ENCODE measurements at places on chromosomes 5 and 9. TPM values are rescaled to one million over a fixed set of nuclear protein-coding genes. Genes with fewer than 3 reads are reported as not detected.

DNA sequence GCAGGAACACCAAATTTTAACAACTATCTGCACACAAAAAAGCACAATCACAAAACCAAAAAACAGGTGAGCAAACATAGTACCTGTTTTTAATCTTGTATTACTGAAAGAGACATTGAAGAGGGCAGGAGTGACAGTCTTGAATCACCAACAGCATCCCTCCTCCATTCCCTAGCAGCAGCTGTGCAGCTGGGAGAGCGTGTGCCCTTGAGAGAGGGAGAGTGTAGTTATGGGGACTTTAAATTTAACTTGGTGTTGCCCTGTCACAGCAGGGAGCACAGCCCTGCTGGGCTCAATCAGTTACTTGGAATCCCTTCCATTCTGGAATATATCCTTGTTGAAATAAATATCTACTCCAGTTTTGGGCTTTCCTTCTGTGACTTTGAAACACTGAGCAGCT is 1938.7 kb upstream of the NUDT12 start:
- no peaks in the 10 kb centered on the region for H3K4me1 ChIP-seq
- no peaks in the 10 kb centered on the region for H3K27me3 ChIP-seq
- no peaks in the 10 kb centered on the region for H3K36me3 ChIP-seq
- H3K4me3 ChIP-seq = no peak overlapping the region

- H3K36me3 ChIP-seq = peaks cover 54% of the 10 kb centered on the region
- no peaks in the 10 kb centered on the region for H3K4me1 ChIP-seq
- no peak overlapping the region for H3K27ac ChIP-seq
- no peak for DNase-seq
Measured at GRCh38 chr9:132609829-132610228, 27.4 kb downstream of the BARHL1 start.

DNA sequence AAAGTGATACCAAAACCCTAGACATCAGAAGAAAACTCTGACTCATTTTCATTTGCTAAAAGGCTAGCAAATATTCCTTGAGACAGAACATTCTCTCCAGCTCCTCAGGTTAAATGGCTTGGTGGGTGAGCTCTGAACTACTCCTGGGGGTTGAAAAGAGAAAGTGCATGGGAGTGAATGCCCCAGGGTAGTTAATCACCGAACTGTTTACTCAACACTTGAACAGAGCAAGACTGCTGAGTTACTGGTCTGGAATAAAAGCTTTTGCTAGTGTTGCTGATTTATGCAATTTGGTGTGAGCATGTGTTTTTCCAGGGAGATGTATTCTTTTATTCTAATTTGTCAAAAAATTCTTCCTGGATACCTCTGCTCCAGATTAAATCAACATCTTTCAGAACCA is 88.3 kb upstream of the PRDM9 start:
- no peaks in the 10 kb centered on the region for H3K36me3 ChIP-seq
- H3K4me3 ChIP-seq = no peak overlapping the region
- DNase-seq = no peak
- no peak overlapping the region for H3K27ac ChIP-seq
- no peaks in the 10 kb centered on the region for H3K4me1 ChIP-seq

GRCh38 chr9:79135681-79136415 is 435.9 kb upstream of the TLE4 start:
- no peak for DNase-seq
- H3K4me3 ChIP-seq = no peak overlapping the region
- H3K27me3 ChIP-seq = no peaks in the 10 kb centered on the region
- H3K36me3 ChIP-seq = peaks cover 2% of the 10 kb centered on the region
- H3K27ac ChIP-seq = no peak overlapping the region

DNA sequence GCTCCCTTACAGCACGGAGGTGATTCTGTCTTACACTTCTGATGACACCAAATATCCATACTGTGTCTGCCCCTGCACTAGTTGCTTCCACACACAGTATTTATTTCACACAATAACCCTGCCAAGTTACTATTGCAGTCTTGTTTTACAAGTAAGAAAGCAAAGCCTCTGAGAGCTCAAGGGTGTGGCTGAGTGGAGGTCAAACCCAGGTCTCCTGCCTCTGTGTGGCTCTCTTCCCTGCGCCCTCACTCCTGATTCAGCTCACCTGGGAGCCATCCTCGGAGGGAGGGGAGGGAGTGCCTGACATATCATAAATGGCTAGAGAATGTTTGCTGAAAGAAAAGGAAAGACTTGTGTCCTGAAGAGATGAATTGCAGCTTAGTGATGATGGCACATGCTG is 41.0 kb downstream of the MVB12B start:
- no peak overlapping the region for H3K27ac ChIP-seq
- peaks cover 34% of the 10 kb centered on the region for H3K4me1 ChIP-seq
- H3K36me3 ChIP-seq = peaks cover 9% of the 10 kb centered on the region
- DNase-seq = no peak
- H3K4me3 ChIP-seq = no peak overlapping the region

DNA sequence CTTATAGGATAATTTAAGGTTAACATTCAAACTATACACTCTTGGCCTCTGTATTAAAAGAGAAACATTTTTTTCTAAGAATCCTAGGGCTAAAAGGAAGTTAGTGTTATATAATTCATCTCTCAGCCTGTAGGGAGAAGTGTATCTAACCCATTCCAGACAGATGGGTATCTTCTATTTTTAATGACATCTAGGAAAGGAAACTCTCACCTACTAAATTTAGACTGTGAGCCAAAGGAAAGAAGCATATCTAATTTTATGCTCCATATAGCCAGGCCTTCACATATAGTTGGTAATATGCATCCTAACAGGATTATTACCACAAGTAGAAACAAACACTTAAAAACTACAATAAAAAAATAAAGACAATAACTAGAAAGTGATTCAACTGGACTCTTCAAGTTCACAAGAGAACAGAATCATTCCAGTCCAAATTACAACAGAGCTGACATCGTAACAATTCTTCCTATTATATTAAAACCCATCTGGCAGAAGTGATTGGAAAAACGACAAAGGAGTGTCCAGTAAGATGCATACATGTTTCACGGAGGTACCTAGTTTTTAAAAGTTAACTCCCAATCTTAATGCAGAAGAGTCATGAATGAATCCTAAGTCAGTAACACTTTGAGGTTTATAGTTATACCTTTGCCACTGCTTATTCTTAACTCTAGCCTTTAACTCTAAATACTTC is 39.4 kb downstream of the SCAI start:
- no peak for DNase-seq
- H3K4me1 ChIP-seq = peaks cover 36% of the 10 kb centered on the region
- H3K36me3 ChIP-seq = no peaks in the 10 kb centered on the region
- no peak overlapping the region for H3K4me3 ChIP-seq

GRCh38 chr5:14164164-14165163 is 21.3 kb downstream of the TRIO start:
- no peaks in the 10 kb centered on the region for H3K27me3 ChIP-seq
- H3K27ac ChIP-seq = no peak overlapping the region
- peaks cover 85% of the 10 kb centered on the region for H3K4me1 ChIP-seq
- no peak overlapping the region for H3K4me3 ChIP-seq
- H3K36me3 ChIP-seq = peaks cover 3% of the 10 kb centered on the region

- H3K4me1 ChIP-seq = peaks cover 26% of the 10 kb centered on the region
- H3K4me3 ChIP-seq = no peak overlapping the region
- no peak overlapping the region for H3K27ac ChIP-seq
- peaks cover 5% of the 10 kb centered on the region for H3K36me3 ChIP-seq
- DNase-seq = no peak
- H3K27me3 ChIP-seq = no peaks in the 10 kb centered on the region
Measured at GRCh38 chr5:158747816-158748432, 351.8 kb downstream of the EBF1 start.

GRCh38 chr5:176178789-176179188 is 59.4 kb upstream of the SIMC1 start:
- DNase-seq = no peak
- no peak overlapping the region for H3K4me3 ChIP-seq
- peaks cover 70% of the 10 kb centered on the region for H3K27me3 ChIP-seq
- H3K36me3 ChIP-seq = peaks cover 3% of the 10 kb centered on the region

DNA sequence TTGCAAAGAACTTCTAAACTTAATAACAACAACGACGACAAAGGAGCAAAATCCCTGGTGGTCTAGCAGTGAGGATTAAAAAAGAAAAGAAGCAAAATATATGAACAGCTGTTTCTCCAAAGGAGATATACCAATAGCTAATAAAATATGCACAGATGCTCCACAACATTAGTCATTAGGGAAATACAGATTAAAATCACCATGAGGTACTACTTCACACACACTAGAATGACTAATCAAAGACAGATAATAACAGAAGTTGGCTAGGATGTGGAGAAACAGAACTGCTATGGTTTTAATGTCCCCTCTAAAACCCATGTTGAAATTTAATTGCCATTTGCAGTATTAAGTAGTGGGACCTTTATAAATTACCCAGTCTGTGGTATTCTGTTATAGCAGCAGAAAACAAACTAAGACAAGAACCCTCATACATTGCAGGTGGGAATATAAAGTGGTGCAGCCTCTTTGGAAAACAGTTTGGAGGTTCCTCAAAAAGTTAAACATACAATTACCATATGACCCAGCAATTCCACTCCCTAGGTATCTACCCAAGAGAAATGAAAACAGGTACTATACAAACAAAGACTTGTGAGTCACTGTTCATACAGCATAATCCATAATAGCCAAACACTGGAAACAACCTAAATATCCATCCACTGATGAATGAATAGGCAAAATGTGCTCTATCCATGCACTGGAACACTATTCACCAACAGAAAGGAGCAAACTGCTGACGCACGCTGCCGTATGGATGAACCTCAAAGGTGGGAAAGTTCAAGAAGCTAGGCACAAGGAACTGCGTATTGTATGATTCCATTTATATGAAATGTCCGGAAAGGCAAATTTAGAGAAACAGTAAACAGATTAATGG is 11.4 kb upstream of the DUSP1 start:
- no peaks in the 10 kb centered on the region for H3K27me3 ChIP-seq
- no peak overlapping the region for H3K4me3 ChIP-seq
- DNase-seq = no peak

- no peak overlapping the region for H3K27ac ChIP-seq
- peaks cover 42% of the 10 kb centered on the region for H3K27me3 ChIP-seq
- H3K4me3 ChIP-seq = no peak overlapping the region
Measured at GRCh38 chr9:133656211-133657119, 20.3 kb downstream of the DBH start.

- peaks cover 39% of the 10 kb centered on the region for H3K4me1 ChIP-seq
- H3K36me3 ChIP-seq = peaks cover 16% of the 10 kb centered on the region
- H3K27me3 ChIP-seq = no peaks in the 10 kb centered on the region
- no peak overlapping the region for H3K4me3 ChIP-seq
- DNase-seq = no peak
Measured at GRCh38 chr9:13179257-13179656, 100.2 kb downstream of the MPDZ start.

DNA sequence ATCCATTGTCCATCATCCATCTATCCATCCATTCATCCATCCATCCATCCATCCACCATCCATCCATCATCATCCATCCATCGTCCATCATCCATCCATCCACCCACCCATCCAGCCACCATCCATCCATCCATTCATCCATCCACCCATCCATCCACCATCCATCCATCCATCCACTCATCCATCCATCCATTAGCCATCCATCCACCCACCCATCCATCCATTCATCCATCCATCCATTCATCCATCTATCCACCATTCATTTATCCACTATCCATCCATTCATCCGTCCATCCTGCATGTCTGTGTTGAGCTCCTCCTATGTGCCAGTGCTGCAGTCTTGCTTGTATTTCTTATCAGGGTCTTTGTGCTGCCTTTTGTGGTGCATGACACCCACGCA is 44.2 kb downstream of the COL5A1 start:
- peaks cover 14% of the 10 kb centered on the region for H3K4me1 ChIP-seq
- peaks cover 9% of the 10 kb centered on the region for H3K36me3 ChIP-seq
- no peak overlapping the region for H3K4me3 ChIP-seq
- H3K27ac ChIP-seq = no peak overlapping the region

DNA sequence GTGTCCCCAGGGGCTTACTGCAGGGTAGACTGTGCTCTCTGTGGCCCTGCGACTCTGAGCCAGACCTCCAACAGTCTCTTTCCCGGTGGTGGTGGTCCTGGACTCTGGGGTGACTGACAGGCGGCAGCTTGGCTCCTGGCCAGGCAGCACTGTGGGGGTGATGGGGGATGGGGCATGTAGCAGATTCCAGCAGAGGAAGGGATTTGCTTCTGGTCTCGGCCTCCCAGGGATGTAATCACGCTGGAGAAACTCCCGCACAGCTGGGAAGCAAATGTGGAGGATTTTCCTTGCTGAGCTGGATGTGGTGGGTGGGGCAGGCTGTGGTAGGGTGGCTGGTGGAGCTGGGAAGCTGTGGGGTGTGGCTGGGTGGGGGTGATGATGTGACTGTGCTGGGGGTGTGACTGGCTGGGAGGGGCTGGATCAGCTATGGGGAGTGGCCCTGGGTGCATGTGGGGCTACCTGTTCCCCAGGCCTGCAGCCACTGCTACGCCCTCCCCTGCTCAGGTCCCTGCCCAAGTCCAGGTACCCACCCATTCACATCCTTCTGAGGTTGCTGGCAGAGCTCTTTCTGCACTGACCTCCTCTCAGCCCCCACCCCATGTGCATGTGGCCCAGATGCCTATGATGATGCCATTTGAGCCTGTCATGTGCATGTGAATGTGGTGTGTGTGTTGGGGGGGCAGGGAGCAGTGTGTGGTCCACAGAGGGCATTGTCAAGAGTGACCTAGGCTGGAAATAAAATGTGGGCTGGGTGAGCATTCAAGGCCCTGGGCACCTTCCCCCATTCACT is 3.8 kb downstream of the NDST1 start:
- no peaks in the 10 kb centered on the region for H3K27me3 ChIP-seq
- H3K4me1 ChIP-seq = peaks cover 92% of the 10 kb centered on the region
- no peaks in the 10 kb centered on the region for H3K36me3 ChIP-seq
- H3K4me3 ChIP-seq = no peak overlapping the region

- DNase-seq = no peak
- no peaks in the 10 kb centered on the region for H3K27me3 ChIP-seq
- H3K27ac ChIP-seq = no peak overlapping the region
- peaks cover 19% of the 10 kb centered on the region for H3K4me1 ChIP-seq
- H3K36me3 ChIP-seq = no peaks in the 10 kb centered on the region
- no peak overlapping the region for H3K4me3 ChIP-seq
Measured at GRCh38 chr5:142839711-142840346, 69.7 kb downstream of the ARHGAP26 start.

DNA sequence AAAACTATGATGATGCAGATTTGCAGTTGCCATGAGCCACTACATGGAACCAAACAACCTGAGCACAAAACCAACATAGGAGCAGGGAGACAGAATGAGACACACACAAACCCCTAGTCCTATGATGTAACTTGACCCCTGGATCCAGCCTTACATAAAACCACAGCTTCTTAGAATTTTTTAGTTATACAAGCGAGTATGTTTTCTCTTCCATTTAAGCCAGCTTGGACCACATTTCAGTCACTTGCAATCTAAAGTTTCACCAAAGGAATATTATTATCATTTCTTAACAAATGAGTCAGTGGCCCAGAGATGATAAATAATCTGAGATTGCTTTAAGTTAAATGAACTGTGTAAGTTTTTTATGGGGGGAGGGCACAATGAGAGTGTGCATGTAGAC is 6.8 kb downstream of the SPOCK1 start:
- DNase-seq = no peak
- peaks cover 2% of the 10 kb centered on the region for H3K27me3 ChIP-seq
- no peak overlapping the region for H3K4me3 ChIP-seq
- H3K27ac ChIP-seq = peak overlapping the region; percentile 5
- peaks cover 28% of the 10 kb centered on the region for H3K4me1 ChIP-seq

GRCh38 chr9:99130069-99130468 is 25.2 kb downstream of the TGFBR1 start:
- no peak overlapping the region for H3K27ac ChIP-seq
- DNase-seq = no peak
- H3K27me3 ChIP-seq = no peaks in the 10 kb centered on the region
- no peak overlapping the region for H3K4me3 ChIP-seq

GRCh38 chr5:74288448-74289108 is 351.9 kb downstream of the ENC1 start:
- no peaks in the 10 kb centered on the region for H3K27me3 ChIP-seq
- peaks cover 54% of the 10 kb centered on the region for H3K4me1 ChIP-seq
- H3K4me3 ChIP-seq = no peak overlapping the region

The SNCAIP gene
- 2.6 TPM for total RNA-seq

The DMRT3 gene
- not detected for total RNA-seq

The PCDHGC4 gene
- total RNA-seq = 0.72 TPM

The PCDHB5 gene
- 10.2 TPM for total RNA-seq

The HRCT1 gene
- 7.8 TPM for total RNA-seq

The SVEP1 gene
- 2.0 TPM for total RNA-seq

Data from chondrocyte (in vitro differentiated cells).